Stimulated activated CD4-positive, alpha-beta T cell treated with anti-CD3 and anti-CD28 coated beads, Interleukin-2, amount 100 ng/mL, for 4 hours (primary cell): ENCODE measurements at places on chromosomes 5 and 9.
A peak's percentile ranks its signal among the peaks of the same experiment; 100 is the strongest.

- DNase-seq: no peak
These were observed 20.2 kb upstream of the RPL26L1 start for GRCh38 chr5:172939071-172939470.

DNA sequence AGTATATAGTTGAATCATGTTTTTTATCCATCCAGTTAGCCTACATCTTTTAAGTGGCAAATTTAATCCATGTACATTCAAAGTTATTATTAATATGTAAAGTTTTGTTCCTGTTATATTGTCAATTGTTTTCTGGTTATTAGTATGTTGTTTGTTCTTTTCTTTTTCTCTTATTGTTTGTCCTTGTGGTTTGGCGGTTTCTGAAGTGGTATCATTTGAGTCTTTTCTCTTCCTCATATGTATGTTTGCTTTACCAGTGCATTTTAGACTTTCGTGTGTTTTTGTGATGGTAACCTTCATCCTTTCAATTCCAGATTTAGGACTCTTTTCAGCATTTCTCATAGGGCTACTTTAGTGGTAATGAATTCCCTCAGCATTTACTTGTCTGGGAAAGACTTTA, 130.4 kb upstream of the RFX3 start:
- no peak for DNase-seq

DNA sequence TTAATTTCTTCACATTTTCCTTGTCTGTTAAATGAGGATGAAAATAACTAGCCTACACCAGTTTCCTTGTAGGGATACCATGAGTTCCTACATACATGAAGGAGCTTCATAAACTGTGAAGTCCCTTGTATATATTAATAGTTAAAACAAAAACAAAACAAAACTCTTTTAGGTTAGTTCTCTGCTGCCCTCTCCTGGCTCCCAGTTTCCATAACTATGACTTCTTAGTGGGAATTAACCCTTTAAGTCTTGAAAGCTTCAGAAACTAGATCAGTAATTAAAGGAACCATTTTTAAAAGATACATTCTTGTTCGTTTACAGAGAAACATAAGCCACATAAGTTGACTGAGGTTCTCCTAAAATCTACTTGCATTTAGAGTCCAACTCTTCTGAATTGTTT, 500.0 kb upstream of the C9orf72 start:
- DNase-seq: no peak

- no peak for DNase-seq
These were observed 13.2 kb upstream of the IER5L start for GRCh38 chr9:129191234-129191633.

- peak; percentile 38 for DNase-seq
These were observed 13.5 kb downstream of the IL12B start for GRCh38 chr5:159316519-159317383.

- DNase-seq: no peak
These were observed 87.1 kb upstream of the SAP30L start for GRCh38 chr5:154358516-154359220.

GRCh38 chr9:105967797-105968196, 273.5 kb downstream of the TMEM38B start:
- DNase-seq: no peak

DNA sequence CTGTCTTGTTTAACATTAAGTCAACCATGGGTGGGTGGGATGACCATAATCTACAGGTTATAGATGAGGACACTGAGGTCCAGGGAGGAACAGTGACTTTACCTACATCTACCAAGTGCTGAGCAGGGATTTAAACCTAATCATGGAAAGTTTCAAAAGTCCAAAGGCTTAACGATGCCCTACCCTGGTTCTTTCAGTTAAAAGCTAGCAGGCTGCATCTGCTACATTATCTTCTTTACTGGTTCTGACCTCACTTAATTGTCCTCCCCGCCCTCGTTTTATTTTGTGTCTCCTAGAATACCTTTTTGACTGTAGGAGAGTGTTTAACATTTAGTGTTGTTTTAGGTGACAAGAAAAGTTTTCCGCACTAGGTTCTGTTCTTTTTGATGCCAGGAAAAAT, 735.2 kb downstream of the TLR4 start:
- no peak for DNase-seq

- DNase-seq: no peak
These were observed 2.3 kb downstream of the LCNL1 start for GRCh38 chr9:136985027-136985602.

DNA sequence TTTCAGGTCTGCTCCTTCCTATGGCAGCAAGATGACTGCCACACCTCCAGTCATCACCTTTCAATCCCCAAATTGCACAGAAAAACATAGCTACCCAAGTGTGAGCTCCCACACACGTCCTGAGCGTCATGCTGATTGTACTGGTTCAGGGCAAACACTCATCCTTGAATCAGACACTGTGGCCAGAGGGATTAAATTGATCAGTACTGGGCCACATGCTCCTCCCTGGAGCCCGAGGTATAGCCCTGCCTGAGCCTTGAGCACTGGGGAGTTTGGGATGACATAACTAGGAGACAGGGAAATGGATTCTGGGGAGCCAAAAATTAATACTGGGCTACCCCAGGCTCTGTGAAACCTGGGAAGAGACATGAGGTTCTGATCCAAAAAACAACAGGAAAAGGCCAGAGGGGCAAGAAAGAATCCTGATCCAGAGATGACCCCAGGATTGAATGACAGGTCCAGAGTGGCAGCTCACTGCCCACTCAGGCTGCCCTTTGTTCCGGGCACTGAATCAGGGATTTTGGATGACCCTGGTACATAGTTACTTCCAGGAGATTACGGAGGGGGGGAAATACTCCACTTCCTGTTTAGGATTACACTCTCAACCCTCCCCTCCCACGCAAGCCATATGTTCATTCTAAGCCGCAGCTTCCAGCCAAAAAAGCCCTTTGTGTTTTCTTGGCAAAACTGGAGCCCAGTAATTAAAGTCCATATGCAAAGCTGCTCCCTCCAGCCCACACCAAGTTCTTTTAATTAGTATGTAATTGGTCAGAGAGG, 141.6 kb upstream of the SPRY4 start:
- DNase-seq: no peak

DNA sequence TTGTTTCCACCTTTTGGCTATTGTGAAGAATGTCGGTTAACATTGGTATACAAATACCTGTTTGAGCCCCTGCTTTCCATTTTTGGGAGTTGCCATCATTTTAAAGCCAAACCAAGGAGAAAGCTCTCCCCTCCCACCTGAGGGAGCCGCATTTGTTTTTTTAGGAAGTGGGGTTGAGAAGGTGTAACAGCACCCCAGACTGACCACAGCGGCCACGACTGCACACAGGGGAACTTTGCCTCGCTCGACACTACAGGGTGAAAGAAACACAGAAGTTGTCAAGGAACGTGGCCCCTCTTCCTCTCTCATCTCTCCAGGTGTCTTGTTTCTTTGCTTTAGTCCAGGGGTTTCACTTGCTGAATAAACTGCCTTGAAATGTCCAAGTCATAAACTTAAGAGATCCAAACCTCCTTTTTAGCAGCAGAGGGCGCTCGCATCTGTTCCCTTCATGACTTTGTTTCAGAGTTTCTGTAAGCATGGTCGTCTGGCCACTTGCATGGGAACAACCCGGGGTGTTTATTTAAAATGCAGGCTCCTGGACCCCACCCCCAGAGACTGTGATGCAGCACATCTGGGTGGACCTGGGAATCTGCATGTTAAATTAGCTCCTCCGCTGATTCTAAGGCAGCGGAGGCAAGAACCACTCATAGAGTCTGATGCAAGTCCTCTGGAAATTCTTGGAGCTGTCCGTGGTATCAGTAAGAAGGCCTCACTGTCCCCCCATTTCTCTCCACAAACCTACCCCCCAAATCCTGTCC, 2.1 kb upstream of the TTLL11 start:
- DNase-seq: peak; percentile 35

DNA sequence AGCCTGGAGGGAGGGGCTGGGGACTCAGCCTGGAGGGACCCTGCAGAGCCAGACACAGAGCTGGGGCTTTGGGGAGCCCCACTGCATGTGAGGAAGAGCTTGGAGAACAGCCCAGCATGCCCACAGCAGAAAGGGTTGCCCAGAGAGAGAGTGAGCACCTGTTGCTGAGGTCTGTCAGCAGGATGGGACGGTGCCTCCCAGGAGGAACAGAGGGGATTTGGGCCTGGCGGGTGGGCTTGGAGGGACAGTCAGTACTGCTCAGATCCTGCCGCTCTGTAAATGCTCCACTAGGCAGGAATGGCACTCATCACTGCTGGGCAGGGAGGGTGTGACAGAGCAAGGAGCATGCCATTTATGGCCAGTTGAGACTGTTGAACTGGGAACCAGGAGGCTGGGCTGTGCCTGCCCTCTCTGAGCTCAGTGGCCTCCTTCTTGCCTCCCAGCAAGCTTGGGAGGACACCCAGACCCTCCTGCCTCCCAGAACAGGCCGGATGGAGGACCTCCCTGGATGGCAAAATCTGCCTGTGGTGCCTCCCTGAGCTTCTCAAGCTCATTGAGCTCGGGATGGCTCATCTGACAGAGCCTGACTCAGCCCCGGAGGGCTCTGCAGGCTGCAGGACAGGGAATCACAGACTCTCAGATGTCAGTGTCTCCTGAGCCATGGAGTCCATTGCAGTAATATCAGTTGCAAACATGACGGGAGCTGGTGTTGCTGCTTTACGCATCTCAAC, 786 bp upstream of the HRCT1 start:
- DNase-seq: no peak

DNA sequence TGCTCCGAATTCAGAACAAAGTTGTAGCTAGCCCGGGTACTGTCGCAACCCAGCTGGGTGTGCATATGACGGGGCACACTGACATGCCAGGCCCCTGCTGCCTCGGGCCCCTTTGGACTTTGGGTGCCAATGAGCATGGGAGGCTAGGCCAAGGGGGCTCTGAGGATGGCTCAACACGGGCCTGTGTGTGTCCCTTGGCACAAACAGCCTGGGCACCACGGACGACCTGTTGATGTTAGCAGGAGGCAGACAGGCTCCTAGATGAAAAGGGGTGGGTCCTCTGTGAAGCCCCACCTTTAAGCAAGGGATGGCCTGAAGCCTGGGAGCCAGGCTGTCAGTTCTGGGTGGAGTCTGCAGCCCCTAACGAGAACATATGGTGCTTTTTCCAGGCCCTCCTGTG, 1688.2 kb downstream of the EFNA5 start:
- no peak for DNase-seq
